ENCODE measurements at places on chromosomes 6 and 20.

DNA sequence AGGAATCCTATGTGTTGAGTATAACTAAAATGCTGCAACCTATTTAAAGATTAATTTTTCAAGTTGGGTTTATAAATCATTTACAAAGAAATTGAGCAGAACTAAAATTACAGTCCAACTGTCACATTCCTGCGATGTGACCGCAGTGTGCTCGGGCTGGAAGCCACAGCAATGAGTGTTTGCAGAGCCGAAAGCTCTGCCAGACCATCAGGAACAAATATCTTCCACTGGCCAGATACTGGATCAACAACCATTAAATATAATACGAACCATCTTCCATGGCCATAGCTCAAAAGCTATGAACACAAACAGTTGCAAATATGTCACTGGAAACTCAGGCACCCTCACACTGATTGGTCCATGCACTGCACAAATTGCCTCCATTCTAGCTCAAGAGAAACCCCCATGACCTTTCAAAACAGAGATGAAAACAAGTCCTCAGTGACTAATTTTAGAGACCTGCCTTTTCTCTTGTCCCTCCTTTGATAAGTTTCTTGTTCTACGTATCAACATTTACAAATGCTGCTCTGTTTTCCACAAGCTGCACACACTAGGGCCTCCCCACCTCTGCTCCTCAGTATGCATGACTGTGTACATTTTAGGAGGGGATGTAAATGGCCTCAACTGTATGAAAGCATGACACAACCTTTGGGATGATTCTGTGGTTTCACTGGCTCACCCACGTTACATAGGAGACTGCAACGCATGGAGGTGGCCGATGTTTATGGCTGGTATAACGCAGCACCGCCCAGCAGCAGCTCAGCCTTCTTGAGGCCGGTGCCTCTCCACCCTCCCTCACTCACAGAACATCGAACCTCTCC is 171.7 kb downstream of the WDR27 start:
- no peak for DNase-seq

GRCh38 chr6:83221889-83222479 is 28.8 kb downstream of the RWDD2A start:
- DNase-seq: no peak

- no peak for DNase-seq
These were observed 51.0 kb downstream of the SLC22A2 start for GRCh38 chr6:160207618-160208017.

GRCh38 chr20:32511358-32512046 is 73.6 kb downstream of the NOL4L start:
- DNase-seq: no peak

- DNase-seq: no peak
These were observed 207.9 kb upstream of the LAMP5 start for GRCh38 chr20:9306521-9306920.

GRCh38 chr20:5196149-5196548 is 69.3 kb downstream of the CDS2 start:
- no peak for DNase-seq

DNA sequence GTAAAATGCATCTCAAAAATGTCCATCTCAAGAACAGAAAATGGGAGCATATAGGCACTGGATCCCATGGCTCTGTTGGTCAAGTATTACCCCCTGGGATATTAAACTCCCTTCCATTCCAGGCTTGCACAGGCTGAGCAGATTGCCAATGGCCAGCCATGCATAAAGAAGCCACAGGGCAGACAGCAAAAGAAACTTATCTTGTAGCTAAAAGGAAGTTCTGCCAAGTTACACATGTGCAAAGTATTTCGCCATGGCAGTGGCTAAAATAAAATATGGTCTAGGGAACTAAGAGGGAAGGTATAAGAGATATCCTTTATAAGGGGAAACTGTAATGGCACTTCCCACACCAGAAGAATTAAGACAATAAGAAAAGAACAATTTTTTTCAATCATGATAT is 415.6 kb upstream of the BTBD3 start:
- DNase-seq: no peak

DNA sequence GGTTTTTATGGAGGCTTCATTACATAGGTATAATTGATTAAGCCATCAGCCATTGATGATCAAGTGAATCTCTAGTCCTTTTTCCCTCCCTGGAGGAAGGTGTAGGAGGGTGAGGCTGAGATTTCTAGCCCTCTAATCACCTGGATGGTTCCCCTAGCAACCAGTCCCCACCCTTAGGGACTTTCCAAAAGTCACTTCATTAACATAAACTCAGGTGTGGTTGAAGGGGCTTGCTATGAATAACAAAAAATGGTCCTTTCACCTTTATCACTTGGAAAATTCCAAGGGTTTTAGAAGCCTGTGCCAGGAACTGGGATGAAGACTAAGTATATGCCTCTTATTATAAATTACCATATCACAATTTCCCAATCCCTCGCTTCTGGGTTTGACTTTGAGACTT is 40.4 kb downstream of the SMPDL3A start:
- DNase-seq: no peak

- no peak for DNase-seq
These were observed 53.6 kb downstream of the EZR start for GRCh38 chr6:158765499-158766068.

DNA sequence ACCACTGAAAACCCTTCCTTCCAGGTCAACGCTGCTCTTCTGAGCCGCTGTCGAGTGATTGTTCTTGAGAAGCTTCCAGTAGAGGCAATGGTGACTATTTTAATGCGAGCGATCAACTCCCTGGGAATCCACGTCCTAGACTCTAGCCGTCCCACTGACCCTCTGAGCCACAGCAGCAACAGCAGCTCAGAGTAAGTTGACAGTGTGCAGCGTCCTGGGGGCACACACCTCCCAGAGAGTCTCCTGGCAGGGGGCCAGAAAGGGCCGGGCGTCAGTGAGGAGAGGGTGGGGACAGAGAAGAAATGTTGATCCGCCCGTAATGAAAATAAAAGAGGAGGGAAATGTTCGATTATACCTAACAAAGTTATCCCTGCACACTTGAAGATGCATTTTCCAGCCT is 5.0 kb downstream of the WRNIP1 start:
- no peak for DNase-seq

DNA sequence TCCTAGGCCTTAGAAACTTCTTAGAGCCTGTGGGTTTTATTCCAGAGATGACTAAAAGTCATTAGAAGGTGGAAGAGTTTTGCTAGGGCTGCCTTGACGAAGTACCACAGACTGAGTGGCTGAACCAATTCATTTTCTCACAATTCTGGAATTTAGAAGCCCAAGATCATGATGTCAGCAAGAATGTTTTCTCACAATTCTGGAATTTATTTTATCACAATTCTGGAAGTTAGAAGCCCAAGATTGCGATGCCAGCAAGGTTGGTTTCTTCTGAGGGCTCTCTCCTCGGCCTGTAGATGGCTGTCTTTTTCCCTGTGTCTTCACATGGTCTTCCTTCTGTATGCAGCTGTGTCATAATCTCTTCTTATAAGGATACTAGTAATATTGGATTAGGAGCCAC is 672.9 kb upstream of the MARCKS start:
- no peak for DNase-seq

- DNase-seq: no peak
These were observed 71.8 kb upstream of the CENPW start for GRCh38 chr6:126268092-126268491.

DNA sequence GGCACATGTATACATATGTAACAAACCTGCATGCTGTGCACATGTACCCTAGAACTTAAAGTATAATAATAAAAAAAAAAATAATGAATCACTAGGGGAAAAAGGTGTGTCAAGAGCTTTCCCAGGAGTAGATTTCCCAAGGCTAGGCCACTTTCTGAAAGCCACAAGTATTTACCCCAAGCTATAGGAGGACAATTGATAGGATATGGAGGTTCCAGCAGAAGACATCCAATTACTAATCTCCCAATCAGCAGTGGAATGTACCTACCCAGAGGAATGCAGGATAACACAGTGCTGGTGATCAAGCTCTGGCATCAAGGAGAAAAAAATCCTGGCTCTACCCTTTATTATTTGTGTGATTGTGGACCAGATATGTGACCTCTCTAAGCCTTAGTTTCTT is 562.7 kb downstream of the RFPL4B start:
- no peak for DNase-seq

- no peak for DNase-seq
These were observed 58.5 kb downstream of the CDK19 start for GRCh38 chr6:110756817-110757216.

- no peak for DNase-seq
These were observed 193.0 kb upstream of the TSHZ2 start for GRCh38 chr20:52779125-52779524.

DNA sequence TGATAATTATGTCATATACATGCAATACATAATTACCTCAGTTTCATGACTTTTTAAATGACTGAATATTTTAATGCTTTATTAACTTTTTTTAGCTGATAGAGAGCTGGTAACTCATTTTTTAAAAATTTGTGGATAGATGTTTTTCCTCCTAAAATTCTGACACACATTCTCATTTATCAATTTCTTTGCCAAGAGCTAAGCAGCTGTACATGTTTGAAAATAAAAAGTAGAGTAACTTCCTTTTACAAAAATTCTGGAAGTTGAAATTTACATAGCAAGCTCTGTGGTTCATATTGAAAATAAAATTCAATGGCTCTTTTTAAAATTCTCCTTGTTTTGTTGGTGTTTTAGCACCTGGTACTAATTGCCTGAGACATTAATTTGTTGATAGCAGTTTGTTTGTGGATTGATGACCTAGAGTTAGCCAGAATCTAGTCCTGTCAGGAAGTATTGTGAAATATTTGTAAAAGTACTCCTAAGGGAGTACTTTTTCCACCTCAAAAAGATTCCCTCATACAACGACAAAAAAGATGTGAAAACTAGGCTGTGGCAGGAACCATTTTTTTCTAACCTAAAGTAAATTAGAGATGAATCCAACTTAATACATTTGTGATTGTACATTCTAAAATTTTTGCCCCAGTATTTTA is 621.8 kb downstream of the BCKDHB start:
- DNase-seq: no peak

DNA sequence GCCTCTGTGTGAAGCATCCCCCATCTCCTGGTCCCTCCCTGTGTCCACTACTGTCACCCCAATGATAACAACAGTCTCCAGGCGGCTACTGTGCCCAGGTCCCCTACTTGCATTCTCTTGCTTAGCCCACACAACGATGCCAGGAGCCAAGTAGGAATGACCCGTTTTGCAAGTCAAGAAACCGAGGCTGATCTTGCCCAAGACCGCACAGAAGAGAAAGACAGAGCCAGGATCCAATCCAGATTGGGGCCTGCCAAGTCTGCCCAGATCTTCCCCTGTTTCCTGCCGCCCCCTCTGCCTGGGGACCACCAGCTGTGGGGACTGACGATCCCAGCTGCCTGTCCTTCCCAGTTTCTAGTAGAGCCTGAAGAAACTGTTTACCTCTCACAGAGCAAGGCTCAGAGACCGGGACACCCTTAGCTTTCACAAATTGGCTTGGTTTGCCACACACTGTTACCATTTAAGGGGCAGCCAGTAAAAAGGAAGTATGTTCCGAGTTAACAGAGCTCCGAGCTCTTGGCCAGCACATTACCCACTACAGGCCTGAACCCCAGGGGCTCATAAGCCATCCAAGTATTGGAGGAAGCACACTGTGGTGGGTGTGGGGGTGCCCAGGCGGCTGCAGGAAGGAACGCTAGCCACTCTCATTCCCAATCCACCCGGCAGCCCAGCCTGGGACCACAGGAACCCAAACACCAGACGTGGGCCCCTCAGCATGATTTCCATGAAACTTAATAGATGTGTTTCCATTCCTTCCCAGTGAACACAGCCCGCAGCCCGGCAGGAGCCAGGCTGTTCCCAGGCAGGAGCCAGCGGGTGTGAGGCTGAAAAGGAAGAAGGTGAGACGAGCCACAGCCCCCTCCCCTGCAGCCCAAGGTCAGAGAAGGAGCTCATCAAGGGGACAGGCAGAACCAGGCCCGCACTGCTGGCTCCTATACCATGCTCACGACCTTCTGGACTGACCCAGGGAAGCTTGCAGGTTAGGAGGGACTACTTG is 7.9 kb downstream of the KIAA1755 start:
- DNase-seq: no peak

- DNase-seq: no peak
These were observed 61.6 kb upstream of the MRPS10 start for GRCh38 chr6:42279144-42279781.

- DNase-seq: no peak
These were observed 86.2 kb upstream of the F13A1 start for GRCh38 chr6:6406715-6407070.

DNA sequence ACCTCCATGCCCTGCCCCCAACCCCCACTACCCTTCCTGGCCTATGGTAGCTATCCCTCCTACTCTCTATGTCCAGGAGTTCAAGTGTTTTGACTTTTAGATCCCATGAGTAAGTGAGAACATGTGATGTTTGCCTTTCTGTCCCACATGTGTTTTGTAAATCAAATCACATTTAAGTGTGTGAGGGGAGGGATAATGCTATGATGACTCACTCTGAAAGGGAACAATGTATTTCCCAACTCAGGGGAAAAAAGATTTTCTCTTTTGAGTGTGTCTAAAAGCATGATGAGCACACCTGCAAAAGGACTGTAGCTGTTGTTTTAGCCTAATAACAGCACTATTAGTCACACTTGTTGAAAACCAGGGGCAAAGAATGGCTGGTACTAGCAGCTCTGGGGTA is 193.7 kb downstream of the GJA10 start:
- DNase-seq: no peak

GRCh38 chr20:36173451-36173933 is 19.0 kb downstream of the EPB41L1 start:
- no peak for DNase-seq

DNA sequence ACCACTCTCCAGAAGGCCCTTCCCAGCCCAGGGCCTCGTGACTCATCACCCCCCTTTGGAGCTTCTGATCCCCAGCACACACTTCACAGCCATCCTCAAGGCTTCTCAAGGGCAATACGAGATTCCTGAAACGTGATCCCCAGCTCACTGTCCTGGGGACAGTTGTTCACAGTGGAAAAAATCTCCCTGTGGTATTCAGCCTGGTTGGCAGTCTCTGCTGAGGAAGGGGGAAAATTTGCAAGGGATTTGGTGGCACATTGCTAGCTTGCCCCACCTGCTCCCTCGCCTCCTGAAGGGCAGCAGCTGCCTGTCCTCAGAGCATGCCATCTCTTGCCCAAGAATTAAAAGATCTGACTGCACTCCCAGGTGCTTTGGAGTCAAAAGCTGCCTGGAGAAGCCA is 20.7 kb upstream of the PKHD1 start:
- no peak for DNase-seq

DNA sequence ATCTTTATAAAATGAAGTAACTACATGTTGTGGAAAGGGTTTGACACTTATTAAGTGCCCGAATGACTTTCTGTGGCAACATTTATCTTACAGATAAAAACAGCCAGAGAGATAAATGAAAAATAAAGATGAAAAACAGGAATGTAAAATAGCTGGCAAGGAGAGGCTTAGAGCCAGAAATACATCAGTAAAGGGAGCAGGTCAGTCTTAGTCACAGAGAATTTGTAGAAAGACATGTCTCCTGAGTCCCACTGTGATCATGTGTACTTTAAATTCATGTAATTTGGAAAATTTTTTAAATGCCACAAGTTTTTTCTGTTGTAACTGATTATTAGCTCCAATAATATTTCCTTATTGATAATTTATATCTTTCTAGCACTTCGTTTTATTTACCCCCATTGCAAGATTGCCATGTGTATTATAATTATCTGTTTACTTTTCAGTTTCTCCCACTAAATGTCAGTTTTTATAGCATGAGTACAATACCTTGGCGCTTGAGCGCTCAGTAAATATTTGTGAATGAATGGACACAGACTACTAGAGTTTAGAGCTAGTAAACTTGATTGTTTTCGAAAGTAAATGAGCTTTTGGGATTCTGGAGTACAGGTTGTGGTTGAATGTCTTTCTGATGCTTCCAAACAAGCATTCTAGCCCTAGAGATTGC is 15.2 kb downstream of the TAB2 start:
- no peak for DNase-seq
